ENCODE measurements at places on chromosomes 2 and 18.
A peak's percentile ranks its signal among the peaks of the same experiment; 100 is the strongest.

GRCh38 chr18:79476918-79477571, 81.3 kb downstream of the NFATC1 start:
- DNase-seq: no peak

DNA sequence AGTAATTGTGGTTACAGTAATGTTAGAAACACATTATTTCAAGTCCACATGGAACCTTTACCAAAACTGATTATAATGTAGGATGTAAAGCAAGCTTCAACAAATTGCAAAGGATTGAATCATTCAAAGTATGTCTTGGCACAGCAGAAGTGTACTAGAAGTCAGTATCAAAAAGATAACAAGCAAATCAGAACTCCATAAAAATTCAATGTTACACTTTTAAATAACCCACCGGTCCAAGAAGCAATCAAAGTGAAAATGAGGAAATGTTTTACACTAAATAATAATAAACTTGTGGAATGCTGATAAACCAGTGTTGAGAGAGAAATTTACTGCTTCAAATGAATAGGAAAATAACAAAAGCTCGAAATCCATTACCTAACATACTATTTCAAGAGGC, 47.7 kb downstream of the TTC21B start:
- DNase-seq: no peak

GRCh38 chr2:134155134-134155533, 98.7 kb upstream of the MGAT5 start:
- no peak for DNase-seq

DNA sequence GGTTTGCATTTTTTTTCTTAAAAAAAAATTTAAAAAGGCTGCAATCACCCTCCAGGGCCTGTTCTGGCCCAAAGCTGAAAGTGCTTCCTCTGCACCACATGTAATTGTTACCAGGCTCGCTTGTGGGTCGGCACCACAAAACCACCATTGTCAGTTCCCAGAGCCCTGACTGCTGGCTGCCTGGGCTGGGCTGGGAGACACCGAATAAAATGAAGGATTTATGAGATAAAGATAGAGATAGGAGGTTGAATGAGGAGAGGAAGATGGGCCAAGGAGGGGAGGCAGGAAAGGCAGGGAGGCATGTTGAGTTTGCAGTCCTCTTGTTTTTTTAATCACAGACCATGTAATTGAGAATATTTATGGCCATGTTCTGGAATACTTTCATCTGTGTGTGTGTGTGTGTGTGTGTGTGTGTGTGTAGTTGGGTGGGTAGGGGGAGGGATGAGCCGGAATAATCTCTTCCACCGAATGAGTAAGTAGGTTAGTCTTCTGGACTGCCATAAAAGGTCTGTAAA, 14.7 kb downstream of the NRP2 start:
- DNase-seq: peak; percentile 39

DNA sequence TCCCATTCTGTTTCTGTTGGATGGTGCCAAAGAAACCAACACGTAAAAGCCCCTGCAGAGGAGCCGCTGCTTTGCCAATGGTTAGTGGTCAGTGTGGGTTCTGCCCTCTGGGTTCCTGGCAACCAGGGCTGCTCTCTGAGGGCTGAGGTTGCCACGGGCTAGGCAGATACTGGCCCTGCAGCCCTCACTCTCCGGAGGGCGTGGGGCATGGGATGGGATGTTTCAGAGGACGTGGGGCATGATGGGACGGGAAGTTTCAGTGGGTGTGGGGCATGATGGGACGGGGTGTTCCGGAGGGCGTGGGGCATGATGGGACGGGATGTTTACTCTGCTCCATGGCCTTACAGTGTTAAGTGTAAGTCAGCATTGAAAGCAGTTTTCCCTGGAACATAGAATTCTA, 34.2 kb downstream of the ADI1 start:
- DNase-seq: no peak

GRCh38 chr18:37124516-37124915, 295.6 kb downstream of the KIAA1328 start:
- DNase-seq: no peak

DNA sequence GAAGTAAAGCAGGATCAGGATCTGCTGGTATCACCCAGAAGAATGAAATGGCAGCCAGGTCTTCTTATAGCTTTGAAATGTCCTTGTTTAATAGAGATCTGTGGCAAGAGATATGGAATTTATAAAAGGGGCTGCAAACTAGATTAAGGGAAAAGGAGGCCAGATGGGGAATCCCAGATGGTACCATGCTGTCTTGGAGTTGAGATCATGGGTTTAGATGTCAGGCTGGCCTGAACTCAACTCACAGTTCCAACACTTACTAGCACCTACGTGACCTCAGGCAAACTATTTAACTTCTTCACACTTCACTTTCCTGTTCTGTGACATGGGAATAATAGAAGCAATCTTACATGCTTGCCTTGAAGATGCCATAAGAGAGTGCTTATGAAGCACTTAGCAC, 188.2 kb downstream of the ALK start:
- no peak for DNase-seq

DNA sequence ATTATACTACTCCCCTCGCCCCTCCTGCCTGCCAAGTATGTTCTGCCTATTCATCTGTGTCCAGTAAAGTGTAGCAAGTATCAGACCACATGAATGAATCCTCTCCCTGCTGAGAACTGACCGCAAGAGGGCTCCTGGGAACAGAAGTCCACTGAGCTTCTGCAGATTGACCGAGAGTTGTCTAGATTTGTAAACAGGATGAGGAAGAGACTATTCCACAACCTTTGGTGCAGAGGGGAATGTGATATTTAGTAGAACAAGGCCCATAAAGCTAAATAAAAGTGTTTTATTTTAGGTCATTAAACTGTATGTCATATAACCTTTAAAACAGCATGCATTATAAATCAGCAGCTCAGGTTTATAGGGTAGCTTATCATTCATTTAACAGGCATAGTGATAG, 377.0 kb downstream of the DCC start:
- no peak for DNase-seq

DNA sequence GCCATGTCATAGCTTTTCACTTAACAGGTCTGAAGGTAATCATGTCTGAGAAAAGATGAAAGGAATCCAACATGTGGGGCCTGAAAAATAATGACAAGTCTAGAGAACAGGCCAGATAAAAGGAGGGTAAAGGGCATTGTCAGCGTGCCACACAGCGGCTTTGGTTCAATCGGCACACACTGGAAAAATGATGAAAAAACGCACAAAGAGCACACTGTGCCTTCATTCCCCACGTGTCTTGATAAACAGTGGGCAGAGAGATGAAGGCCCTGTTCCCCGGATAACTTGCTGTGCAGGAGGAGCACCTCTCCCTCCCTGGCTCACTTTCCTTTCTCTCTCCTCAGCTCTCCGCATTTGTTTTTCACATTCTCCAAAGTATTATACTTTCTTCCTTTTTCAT, 766.3 kb downstream of the TDRD15 start:
- DNase-seq: peak; percentile 17

DNA sequence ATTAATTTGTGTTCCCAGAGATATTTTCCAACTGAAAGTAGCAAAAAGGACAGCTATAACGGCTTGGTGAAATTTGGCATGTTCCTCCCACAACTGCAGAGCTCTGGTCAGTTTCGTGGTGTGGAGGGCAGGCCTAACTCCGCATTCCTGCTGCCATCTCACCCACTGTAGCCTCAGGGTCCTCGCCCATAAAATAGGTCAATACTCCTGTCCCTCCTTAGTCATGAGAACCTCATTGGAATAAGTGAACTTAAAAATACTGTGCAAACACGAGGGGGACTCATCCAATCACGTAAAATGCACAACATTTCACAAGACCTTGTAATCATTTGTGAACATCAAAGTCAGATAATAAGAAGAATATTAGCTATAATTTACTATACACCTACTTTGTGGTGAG, 143.5 kb upstream of the NCKAP5 start:
- DNase-seq: no peak

DNA sequence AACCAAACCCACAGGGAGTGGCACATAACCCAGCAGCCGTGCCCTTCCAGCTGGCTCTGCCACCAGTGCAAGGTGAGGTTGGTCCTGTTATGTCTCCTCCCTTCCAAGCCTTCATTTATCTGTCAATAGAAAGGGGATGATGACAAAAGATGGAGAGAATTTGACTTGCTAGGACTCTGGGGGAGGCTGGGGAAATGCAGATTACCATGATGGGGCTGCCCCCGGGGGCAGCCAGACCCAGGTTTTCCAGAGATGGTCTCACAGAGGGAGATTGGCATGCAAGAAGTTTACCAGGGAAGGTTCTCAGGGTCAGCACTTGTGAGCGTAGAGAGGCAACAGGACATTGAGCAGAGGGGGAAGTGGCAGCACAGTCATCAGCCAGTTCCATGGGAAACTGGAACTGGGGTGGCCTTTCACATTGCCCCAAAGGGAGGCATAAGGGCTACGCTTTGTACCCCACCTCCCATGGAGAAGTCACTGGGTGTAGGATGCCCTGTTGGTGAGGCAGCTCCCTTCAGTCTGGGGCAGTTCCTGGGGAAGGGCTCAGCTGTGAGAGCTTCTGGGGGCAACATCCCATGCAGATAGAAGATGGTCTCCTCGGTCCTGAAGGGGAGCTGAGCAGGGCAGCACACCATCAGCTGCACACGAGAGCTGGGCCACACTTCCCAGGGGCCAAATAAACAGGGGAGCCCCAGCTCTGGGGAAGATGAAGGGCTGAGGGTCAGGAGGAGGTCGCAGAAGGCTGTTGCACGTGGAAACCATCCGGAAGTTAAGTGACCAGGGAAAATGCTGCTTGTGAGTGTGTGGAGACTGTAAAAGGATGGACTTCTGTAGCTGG, 117.8 kb upstream of the EPC2 start:
- no peak for DNase-seq

Data from nucleus accumbens (tissue), 56 donors.